Fibroblast of skin of back (primary cell): ENCODE measurements at places on chromosomes 1 and 21.
A peak's percentile ranks its signal among the peaks of the same experiment; 100 is the strongest.

GRCh38 chr1:172770071-172770470 lies 111.2 kb downstream of the FASLG start:
- DNase-seq = no peak

DNA sequence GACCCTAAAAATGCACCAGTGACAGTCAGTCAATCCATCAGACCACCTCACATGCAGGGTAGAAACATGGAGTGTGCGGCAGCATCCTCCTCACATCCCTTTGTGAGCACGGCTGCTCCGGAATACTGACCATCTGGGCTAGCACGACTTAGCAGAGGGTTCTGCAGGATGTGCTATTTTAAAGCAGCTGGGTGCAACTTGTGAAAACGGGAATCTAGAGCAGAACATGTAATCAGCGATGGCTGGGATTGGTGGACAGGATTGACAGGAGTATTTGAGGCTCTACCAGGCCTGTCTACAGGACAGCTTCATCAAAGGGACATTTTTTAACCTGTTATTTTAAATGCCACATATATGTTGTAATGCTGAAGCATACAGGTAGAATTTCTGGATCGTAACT lies 16.8 kb upstream of the PLEKHM2 start:
- no peak for DNase-seq

DNA sequence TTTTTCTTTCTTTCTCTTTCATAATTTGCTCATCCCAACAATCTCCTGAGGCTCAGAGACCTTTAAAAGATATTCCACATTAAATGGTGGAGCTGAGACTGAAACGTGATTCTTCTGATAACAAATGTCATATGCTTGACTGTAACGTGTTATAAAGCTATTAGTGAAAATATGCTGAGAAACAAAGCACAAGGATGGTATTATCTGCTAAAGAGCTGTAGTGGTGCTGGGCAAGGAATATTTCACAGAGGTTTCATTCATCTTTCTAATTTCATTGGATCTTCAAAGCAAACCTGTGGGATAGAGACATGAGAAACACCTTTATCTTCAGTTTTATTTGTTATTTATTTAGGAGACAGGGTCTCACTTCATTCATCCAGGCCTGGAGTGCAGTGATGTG lies 98.1 kb upstream of the WLS start:
- DNase-seq = no peak

- DNase-seq = no peak
Measured at GRCh38 chr1:6599141-6599975, 3.3 kb downstream of the KLHL21 start.

- no peak for DNase-seq
Measured at GRCh38 chr21:27691006-27691405, 724.1 kb upstream of the ADAMTS5 start.

DNA sequence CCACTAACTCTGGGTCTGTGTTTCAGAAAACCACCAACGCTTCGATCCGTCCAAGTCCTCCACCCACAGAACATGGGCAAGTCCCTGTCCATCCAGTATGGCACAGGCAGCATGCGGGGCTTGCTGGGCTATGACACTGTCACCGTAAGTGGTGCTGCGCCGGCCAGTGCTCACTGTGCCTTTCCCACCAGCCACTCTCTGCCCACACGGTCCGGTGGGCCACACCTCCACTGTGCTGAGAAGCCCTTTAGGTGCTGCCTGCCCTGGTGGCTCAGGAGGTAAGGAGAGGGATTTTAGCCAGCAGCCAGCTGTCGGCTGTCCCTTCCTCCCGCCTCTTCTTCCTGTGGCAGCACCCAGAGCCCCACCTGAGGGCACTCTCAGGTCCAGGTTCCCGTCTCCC lies 33.9 kb downstream of the PROK1 start:
- DNase-seq = no peak

GRCh38 chr21:15130326-15130725 lies 65.5 kb upstream of the NRIP1 start:
- no peak for DNase-seq

DNA sequence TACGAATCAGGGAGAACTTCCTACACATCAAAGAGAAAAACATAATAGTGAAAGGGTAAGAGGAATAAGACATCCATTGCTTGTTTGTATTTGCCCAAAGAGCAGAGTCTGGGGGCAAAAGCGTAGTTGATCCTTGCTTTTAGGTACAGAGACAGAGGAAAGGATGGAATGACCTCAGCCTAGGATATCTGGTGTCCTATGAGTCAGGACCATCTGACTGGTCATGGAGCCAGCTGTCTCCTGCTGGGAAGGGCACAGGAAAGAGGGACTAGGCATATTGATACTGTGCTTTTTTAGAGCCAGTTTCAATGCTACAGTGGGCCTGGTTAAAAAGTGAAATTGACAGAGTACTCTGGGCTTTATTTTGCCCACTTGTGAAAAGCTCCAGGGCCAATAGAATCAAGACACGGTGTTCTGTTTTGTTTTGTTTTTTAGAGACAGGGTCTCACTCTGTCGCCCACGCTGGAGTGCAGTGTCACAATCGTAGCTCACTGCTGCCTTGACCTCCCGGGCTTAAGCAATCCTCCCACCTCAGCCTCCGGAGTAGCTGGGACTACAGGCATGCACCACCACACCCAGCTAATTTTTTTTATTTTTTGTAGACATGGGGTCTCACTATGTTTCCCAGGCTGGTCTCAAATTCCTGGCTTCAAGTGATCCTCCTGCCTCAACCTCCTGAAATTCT lies 3.2 kb downstream of the PLEKHO1 start:
- peak; percentile 75 for DNase-seq

DNA sequence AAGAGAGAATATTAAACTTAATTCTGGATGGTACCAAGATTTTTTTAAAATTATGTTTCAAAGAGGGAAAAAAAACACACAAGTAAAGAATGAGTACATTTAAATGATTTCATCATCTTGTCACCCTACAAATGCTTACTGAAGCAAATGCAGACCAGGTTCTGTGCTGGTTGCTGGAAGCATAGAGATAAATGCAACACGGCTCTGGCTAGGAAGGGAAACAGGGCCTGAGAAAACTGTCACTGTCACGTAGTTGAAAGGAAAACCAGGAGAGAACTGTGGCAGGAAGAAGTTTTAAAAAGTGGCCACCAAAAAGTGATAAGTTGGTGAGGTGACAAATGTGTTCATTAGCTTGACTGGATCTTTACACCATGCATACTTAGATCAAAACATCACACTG lies 336.9 kb upstream of the NFIA start:
- no peak for DNase-seq

GRCh38 chr1:172398970-172399755 lies 21.3 kb upstream of the C1orf105 start:
- DNase-seq = peak; percentile 98

- peak; percentile 41 for DNase-seq
Measured at GRCh38 chr1:110056285-110056683, 14.2 kb downstream of the ALX3 start.

DNA sequence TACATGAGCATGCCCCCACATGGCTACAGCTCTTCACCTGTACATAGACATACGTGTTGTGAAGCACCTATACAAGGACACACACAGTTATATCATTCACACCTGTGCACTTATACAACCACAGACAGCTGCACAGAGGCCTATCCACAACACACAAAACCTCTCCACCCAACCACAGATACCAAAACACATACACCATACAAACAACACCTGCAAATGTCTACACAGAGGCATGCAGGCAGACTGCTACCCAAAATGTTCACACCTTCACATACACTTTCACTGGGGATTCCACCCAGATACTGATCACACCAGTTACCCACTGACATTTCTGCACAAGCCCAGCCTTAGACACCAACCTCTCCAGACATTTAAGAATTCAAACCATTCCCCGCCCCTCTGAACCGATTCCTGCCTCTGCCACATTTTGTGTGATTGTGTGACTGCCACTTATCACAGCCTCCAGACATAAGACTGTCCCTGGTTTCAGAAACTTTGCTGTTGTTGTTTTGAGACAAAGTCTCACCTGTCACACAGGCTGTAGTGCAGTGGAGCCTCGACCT lies 2.0 kb downstream of the C1orf232 start:
- DNase-seq = no peak

GRCh38 chr1:11214698-11215380 lies 25.7 kb downstream of the ANGPTL7 start:
- no peak for DNase-seq

- DNase-seq = no peak
Measured at GRCh38 chr1:82903626-82904025, 1095.3 kb downstream of the TTLL7 start.

- no peak for DNase-seq
Measured at GRCh38 chr1:228309326-228310067, 97.1 kb downstream of the TRIM11 start.

DNA sequence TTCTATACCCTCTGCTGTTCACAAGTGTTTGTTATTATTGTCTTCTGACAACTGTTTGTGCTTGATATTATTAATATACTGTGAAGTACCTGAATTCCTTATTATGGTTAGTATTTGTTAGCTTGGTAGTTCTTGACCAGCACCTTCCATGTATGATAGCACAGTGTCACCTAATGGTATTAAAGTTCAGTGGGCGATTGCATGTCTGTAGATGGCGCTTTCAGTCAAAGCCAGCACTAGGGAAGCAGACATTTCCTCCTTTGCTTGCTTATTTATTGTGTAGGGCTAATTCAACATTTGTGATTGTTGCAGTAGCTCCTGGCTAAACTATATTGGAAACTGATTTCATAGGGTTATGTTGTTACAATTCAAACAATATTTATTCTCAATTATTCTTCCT lies 218.0 kb downstream of the ZP4 start:
- no peak for DNase-seq

DNA sequence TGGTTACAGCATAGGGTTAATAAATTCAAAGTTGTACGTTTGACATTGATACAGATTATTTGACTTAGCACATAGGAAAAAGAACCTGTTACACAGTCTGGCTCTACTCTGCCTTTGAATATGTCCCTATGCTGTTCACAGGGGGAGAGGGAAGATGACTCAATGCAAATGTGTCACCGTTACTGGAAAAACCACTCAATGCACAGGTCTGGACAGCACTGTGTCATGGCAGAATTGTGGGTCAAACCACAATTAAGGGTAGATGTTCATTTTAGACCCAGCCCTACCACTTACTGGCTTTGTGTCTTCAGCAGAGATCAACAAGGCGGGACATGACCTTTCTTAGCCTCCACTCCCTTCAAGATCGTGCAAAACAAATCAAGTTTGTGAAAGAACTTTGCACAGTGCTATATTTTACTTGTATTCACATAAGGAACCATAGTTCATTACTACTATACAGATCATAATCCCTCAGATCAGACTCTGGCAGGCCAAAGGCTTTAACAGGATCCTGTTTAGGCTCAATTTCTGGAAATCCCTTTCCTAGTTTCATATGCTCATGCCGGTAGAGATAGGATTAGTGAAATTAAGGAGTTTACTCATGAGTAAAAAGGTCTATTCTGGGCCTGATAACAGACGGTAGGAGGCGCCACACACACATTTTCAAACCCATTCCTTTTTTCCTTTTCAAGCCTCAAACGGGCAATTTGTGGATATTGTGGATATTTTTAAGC lies 22.1 kb downstream of the EIF2D start:
- peak; percentile 74 for DNase-seq

- peak; percentile 49 for DNase-seq
Measured at GRCh38 chr1:232012773-232013386, 386.3 kb downstream of the DISC1 start.

DNA sequence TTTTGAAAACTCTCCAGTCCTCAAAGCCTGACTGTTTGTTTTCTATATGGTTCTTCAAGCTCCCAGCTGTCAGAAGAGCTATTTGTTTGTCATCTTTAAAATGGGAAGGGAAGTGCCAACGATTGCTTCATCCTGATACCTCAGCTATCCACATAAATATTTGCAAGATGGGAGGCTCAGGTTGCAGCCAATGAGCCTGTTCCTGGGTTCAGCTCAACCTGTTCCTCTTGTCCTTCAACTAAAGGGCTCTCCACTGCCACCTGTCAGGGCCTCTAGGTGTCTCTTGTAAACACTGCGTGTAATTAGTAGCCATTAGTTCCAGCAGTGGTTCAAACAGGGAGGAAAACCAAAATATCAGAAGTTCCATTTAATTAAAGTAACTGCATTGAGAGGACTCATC lies 445.1 kb downstream of the AJAP1 start:
- DNase-seq = no peak

- DNase-seq = no peak
Measured at GRCh38 chr1:5993556-5994491, 1.6 kb upstream of the NPHP4 start.

- peak; percentile 45 for DNase-seq
Measured at GRCh38 chr21:43370091-43370658, 56.8 kb downstream of the SIK1 start.

DNA sequence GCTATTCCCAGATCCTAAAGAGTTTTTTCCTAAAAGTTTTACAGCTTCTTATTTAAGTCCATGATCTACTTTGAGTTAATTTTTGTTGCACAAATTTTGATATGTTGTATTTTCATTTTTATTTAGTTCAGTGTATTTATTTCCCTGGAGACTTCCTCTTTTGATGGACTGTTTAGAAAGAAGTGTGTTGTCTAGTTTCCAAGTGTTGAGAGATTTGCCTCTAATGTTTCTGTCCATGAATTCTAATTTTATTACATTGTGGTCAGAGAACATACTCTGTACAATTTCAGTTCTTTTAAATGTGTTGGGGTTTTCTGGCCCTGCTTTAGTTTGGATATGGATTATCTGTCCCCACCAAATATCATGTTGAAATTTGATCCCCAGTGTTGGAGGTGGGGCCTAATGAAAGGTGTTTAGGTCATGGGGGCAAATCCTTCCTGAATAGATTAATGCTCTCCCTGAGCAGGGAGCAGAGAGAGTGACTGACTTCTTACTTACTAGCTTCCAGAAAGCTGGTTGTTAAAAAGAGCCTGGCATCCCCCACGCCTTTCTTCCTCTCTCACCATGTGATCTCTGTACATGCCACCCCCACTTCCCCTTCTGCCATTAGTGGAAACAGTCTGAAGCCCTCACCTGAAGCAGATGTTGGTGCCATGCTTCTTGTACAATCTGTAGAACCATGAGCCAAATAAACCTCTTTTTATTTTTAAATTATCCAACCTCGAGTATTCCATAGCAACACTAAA lies 4.6 kb downstream of the CHD1L start:
- no peak for DNase-seq

DNA sequence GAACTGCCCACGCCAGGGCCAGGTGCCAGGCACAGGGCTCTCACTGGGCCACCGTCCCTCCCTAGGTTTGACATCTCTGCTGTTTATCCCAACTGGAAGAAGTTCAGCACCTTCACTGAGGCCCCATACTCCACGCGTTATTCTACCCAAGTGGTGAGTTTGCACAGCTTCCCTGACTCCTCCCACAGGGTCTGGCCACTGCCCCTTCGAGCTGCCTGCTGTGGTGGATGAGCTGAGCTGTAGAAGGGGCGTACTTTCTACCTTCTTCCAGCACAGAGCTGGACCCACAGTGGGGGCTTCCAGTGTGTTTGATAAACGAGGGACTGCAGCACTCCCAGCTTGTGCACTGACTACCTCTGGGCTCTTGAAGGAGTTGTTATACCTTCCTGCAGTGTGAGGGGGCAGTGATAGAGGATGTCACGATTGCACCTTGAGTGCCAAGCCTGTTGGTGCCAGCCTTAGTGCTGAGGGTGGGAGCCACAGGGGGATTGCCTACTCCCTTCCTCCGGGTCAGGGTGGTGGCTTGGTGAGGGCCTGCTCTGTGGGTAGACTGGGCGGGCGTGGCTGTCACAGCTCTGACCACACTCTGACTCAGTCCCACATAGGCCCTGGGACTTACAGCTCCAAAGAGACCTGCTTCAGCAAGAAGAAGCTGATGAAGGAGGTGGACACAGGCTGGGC lies 5.9 kb upstream of the TTC22 start:
- peak; percentile 53 for DNase-seq

- peak; percentile 66 for DNase-seq
Measured at GRCh38 chr1:226814751-226815537, 55.5 kb upstream of the PSEN2 start.

- DNase-seq = peak; percentile 62
Measured at GRCh38 chr1:86201311-86201710, 44.7 kb upstream of the COL24A1 start.
